Posterior cingulate gyrus (tissue), 11 donors: ENCODE measurements at places on chromosomes 7 and 10.

DNA sequence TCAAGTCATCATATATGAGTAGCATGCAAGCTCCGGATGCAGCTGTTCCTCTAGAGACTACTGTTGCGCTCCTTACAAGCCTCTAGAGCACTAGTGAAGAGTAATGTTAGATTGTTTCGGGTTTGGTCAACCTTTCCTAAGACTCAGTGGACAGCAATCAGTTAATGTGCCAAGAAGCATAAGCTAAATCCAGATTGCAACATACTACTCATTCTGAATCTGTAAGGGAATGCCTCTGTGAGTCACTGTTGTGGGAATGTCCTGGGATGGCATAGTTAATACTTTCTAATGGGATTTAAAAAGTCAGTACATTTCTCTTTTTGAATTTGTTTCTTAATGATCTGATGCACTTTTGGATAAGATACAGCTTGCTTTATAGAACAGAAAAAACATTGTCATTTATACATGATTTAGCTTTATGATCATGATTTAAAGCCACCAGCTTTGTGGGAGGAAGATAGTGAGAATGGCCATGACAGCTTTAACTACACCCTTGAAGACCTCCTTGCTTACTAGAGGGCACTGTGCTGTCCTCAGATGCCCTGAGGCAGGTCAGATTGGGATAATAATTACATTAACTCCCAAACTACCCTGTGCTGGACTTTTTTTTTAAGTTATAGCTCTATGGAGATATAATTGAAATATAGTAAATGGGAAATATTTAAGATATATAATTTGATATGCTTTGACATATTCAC, 138.4 kb downstream of the SDK1 start:
- DNase-seq = no peak

DNA sequence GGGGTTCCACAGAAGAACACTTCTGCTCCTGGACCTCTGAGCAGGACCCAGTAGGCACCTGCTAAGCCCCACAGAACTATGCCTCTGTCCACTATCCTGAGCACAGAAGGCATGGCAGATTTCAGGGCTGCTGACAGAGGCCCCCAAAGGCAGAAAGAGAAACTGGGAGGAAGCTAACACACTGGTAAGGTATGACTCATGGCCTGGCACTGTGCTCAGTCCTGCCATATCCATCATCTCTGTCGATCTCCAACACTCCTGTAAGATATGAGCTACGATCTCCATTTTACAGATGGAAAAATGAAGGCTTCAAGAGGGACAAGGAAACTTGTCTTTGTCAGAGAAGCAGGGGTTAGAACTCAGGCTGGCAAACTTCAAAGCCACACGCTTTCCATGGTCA, 62.2 kb downstream of the GRID1 start:
- DNase-seq = no peak

GRCh38 chr7:51778121-51778520, 461.5 kb upstream of the COBL start:
- no peak for DNase-seq

DNA sequence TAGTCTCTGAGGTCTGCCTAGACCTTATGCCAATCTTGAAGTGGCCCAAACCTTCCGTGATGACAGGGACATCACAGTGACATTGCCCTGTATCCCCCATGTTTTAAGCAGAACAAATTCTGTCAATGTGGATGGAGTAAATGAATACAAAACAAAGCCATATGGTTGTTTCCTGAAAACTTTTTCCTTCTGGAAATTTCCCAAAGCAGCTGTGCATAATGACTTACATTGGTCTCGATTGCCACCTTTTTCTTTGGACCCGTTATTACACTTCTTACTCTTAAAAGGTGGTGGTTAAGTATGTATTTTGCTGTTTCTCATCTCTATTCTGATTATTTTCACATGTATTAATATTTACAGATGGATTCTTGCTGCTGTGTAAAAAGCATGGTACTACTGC, 411.2 kb upstream of the KLF6 start:
- DNase-seq = no peak

DNA sequence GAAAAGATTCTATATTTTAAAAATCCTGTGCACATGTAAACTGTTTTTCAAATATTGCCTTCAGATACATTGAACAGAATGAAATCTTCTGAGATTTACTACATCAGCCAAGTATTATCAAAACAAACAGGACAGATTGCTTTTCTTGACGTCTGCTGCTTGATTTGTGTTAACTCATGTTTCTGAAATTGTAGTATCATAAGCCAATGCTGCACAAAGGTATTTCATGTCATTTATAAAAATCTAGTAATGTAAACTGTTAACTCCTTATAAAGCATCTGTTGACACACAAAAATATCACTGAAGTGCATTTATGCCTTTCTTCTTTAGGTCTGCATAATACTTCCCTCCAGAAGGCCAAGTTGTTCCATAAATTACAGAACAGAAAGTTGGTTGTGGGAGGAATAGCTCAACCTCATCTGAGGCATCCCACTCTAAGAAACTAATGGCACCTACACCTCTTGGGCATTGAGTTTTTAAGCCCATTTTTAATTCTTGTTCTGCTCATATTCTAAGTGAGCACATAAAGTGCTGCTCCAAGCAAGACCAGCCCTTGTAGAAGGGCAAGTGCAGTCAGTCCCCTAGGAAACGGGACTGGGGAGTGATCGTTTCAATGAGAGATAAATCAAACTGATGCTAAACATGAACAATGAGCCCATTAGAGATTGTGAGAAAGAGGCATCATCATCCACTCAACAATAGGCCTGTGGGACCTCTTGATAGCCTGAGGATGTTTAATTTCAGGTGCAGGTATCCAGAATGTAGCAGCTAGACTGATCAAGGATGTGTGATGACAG, 28.5 kb downstream of the CAV1 start:
- DNase-seq = no peak

DNA sequence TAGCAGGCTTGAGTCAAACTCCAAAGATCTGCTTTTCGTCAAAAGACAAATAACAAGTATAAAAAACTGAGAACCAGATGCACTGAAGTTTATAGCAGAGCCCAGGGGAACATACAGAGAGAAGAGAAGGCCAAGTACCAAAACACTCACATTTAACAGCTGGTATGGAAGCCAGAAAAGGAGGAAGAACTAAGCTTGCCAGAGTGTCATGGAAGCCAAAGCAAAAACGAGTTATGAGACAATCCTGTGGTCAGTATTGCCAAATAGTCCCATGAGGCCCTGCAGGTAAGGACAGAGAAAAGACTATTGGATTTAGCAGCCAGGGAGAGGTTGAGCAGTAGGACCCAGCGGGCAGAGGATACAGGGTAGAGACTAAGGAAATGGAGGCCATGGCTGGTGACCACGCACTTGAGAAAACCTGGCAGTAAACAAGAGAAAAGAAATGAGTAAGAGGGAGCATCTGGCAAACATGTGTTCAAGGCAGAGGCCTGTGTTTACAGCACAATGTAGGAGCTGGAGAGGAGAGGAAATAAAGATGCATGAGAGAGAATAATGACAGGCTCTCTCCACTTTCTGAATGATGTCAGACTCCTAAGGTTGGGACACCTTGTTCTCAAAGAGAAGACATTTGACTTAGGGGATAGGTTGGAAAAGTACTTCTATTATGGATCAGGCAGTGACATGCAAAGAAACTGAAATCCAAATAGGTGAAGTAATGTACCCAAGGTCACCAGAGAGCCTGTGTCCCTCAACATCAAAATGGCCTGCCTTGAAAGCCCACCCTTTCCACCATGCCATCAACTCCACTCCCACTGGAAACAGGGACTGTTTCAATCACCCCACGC, 9.1 kb downstream of the CREB3L2 start:
- DNase-seq = no peak

- no peak for DNase-seq
Measured at GRCh38 chr7:137832382-137832781, 14.4 kb downstream of the DGKI start.

GRCh38 chr10:126075009-126075408, 178.6 kb downstream of the FANK1 start:
- DNase-seq = no peak

- peak; percentile 52 for DNase-seq
Measured at GRCh38 chr7:55365205-55365674, at the start of gene LANCL2. LANCL2 (plus strand) TSS chr7:55365337; CDS start chr7:55366026, 689 bp downstream.

- no peak for DNase-seq
Measured at GRCh38 chr7:45221896-45222604, 64.5 kb downstream of the RAMP3 start.

- DNase-seq = peak; percentile 83
Measured at GRCh38 chr7:36986948-36987724, 262.8 kb upstream of the AOAH start.

- DNase-seq = no peak
Measured at GRCh38 chr10:91036807-91037411, 116.0 kb upstream of the ANKRD1 start.

DNA sequence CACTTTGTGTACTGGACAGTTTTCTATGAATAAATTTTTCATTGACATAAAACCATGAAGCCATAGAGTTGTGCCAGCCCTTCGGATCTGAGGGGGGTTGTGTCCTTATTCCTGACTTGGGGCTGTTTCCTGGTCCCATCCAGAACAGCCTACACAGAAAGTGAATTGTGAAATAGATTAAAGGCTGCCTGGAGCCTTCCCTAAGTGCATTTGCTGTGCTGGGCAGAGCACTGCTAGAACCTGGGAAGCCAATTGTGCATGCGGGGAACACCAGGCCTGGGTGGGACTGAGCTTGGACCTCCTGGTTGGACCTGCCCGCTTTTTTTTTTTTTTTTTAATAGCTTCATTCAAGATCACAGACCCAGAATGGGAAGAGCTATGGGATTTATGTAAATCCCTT, 238.9 kb downstream of the ARHGAP21 start:
- no peak for DNase-seq

DNA sequence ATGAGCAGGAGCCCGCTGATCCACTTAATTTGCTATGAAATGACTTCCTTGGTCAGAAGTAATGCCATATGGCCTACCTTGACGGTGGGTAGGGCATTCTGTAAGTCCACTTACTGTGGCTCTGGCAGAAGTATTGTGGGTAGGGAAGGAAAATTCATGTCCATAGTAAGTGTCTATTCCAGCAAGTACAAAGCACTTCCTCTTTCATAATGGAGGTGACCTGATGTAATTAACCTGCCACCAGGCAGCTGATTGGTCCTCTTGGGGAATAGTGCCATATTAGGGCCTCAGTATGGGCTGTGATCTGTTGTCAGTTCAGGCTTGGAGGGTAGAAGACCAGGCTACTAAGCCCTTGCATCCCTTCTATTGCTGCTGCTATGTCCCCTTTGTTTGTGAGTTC, 103.9 kb downstream of the SLC37A3 start:
- no peak for DNase-seq

DNA sequence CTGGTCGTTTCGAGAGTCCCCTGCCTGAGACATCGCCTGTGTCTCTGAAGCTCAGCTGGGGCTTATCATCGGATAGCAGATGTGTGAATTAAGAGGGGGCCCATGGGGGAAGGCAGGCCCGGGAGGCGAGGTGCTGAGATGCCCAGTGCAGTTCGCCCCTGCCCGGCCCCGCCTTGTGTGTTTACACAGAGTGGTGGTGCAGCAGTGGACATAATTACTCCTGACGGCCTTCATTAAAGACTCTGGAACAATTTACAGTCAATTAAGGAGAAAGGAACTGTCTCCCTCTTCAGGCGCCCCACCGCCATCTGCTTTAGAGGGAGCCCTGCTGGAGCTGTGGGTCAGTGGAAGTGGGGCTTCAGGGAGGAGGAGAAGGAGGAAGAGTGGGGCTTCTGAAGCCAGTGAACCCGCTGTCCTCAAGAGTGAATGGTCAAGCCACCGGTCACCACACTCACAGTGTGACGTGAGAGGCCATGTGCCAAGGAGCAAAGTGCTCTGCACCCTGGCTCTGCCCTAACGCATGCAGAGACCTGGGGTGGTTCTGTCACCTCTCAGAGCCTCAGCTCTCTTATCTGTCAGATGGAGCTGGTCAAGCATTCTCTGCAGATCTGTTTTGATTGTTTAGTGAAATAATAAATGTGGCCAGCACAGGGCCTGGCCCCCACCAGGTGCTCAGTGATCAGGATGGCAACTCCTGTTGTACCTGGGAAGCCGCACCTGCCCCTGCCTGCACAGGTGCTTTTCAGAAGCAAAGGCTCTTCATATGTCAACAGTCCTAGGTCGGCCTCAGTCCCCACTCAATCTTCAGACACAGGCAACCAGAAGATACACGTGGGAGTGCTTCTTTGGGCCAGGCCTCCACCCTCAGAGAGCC, 65.6 kb downstream of the CDH23 start:
- DNase-seq = no peak

DNA sequence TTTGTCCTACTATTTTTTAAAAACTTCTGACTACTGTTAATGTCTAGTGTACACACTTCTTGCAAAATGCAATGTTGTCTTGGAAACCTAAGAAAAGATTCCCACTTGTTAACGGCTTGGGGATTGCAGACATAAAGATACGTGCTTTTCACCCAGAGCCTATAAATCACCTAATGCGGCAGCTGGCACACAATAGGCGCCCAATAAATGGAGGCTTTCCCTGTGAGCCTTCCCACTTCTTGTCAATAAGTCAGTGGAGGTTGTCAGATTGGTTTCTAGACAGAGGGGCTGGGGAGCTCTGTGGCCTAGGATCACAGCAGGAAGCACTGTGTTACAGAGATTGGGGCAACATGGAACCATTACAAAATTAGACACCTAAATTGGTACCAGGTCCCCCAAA, 74.7 kb downstream of the VSTM4 start:
- DNase-seq = no peak

DNA sequence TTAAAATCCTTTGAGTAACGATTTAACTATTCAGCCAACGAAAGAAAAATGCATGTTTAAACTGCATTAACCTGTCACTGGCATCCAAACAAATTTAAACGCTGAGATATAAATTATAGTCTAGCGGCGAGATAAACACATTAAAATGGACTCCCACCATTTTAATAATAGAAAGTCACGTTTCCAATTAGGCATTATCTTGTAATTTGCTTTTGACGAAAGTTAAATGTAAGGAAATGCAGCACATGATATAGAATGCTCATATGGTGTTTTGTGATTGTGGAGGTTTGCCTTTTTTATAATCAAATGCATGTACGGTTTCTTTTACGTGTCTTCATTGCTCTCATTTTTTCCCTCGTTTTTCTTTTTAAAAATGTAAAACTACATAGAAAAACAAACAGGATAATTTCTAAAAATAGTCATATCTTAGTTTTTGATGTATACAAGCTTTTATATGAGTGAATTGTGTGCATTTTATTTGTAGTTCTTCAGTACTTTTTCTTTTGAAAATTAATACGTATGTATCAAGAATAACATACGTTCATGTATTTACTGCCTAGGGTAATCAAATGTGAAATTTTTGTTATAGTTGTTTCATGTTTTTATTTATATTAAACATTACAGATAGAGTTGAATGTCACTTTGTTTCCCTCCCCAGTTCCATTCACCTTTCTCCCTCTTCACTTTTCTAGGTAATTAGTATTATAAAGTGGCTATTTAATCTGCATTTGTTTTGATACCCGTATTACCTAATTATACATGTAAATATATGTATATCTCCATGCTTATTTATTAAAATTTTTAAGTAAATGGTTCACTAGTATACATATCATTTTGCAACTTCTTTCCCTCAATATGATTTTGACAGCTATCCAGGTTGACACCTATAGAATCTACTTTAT, 1.1 kb upstream of the KLF14 start:
- DNase-seq = no peak
